ENCODE measurements at places on chromosomes 16 and 17.

- DNase-seq: no peak
Observed at GRCh38 chr17:69485901-69486643, 71.6 kb downstream of the MAP2K6 start.

GRCh38 chr17:41816637-41817320 lies 4.0 kb downstream of the FKBP10 start:
- no peak for DNase-seq

DNA sequence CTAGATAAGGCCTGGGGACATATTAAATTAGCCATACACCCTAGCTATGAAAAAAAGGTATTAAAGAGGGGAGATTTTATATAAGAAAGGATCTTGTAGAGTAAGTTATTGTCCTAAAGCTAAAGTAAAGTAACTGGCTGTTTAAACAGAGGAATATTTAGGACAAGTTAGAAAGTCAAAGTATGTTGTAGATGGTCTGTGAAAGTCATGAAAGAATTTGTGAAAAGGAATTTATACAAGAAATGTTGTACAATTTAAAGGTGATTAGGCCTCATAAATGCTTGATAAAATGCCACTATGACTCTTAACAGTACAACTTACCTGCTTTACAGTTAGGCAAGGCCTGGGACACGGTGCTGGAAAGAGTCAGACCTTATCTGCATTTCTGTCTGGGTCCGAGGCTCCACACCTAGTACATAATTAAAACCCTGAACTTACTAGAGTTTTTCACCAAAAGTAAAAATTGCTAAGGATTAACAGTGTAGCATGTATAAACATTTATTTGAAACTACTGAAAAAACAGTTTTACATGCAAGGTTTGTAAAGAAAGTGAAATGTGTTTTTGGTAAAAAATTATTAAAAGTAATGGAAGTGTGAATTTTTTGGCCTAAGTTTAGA lies 445.3 kb upstream of the TOM1L1 start:
- no peak for DNase-seq

DNA sequence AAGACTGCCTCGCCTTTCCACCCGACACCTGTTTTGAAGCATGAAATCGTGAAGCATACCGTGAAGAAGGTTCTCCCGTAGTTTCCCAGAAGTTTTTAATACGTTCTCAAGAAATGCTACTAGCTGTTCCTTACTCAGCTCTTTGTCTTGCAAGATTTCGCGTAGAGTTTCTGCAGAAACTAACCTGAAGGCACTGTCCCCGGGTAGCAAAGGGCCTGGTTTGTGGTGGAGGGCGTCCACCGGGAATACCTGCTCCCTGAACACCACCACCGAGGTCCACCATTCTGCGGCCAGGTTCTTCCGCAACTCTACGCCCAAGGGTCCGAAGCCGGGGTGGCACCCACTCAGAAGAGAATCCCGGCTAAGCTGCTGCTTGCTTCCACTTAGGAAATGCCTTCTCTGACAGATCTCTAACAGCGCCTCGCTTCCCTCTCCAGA lies 487 bp downstream of the POLG2 start:
- DNase-seq: no peak

DNA sequence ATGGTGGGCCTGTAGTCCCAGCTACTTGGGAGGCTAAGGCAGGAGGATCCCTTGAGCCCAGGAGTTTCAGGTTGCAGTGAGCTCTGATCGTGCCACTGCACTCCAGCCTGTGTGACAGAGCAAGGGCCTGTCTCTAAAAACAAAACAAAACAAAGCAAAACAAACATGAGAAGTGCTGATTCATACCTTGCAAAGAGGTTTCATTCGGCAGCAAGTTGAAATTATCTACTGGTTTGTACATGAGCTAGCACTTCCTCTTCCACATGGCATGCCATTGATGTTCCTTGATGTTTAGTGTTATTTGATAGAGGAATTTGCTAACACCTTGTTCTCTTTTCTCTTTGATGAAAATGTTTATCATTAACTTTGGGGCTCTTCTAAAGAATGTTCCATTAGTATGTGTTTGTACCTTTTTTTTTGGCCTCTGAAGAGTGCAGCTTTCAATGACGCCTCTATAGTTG lies 50.6 kb downstream of the SPECC1 start:
- DNase-seq: peak; percentile 14

- no peak for DNase-seq
Observed at GRCh38 chr17:9703781-9704082, 58.4 kb downstream of the USP43 start.

- no peak for DNase-seq
Observed at GRCh38 chr16:78323315-78323714, 223.9 kb downstream of the WWOX start.

DNA sequence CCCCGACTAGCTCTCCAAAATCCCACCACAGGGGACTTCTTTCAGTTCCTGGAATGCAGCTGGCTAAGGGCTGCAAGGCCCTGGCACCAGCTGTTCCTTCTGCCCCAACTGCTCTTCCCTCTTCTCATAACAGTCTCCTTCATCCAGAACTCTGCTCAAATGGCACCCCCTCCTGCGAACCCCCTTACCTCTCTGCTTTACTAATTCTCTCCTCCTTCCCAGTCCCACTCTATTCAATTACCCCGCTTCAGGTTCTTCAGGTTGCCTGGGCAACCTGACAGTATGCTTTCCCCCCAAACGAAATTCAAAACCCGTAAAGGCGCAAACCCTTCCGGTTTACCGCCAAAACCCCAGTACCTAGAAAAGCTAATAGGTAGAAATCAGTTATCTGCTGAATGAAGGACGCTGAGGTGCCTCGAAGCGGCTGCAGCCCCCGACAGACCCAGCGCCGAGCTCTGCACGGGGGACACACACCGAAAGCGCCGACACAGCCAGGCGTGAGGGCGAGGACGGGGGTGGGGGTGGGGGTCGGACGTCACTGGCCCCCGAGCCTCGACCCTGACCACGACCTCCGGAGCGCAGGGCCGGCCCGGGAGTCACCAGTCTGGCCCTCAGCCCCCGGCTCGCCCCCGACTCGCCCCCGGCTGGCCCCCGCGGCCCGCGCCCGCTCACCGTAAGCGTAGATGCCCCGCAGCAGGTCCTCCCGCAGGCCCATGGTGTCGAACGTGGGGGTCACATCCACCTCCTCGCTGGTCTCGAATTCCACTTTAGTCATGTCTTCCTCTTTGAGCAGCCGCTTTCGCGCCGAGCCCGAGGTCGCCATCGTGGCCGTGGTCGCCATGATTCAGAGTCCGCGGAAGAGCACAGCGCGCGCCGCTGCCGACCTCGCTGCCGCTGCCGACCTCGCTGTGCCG lies 550 bp downstream of the EIF4A3 start:
- DNase-seq: no peak

GRCh38 chr17:44356241-44356640 lies 7.4 kb downstream of the FAM171A2 start:
- DNase-seq: no peak

- DNase-seq: no peak
Observed at GRCh38 chr17:81233316-81233715, 5.5 kb downstream of the TEPSIN start.

- DNase-seq: no peak
Observed at GRCh38 chr17:28889996-28890395, 7.5 kb downstream of the FLOT2 start.

- no peak for DNase-seq
Observed at GRCh38 chr16:3243882-3244281, 8.9 kb upstream of the ZNF200 start.

GRCh38 chr17:32256701-32257019 lies 9.0 kb upstream of the RHBDL3 start:
- no peak for DNase-seq

Measured in kidney glomerular epithelial cell (primary cell).